ENCODE measurements at places on chromosomes 7 and 10. TPM values are rescaled to one million over a fixed set of nuclear protein-coding genes. Genes with fewer than 3 reads are reported as not detected.
A peak's percentile ranks its signal among the peaks of the same experiment; 100 is the strongest.

GRCh38 chr7:79452495-79453265 lies 787 bp downstream of the MAGI2 start:
- no peak for DNase-seq

Gene BTBD16
- not detected for polyA plus RNA-seq

Gene IFIT2
- polyA plus RNA-seq = 11.4 TPM

DNA sequence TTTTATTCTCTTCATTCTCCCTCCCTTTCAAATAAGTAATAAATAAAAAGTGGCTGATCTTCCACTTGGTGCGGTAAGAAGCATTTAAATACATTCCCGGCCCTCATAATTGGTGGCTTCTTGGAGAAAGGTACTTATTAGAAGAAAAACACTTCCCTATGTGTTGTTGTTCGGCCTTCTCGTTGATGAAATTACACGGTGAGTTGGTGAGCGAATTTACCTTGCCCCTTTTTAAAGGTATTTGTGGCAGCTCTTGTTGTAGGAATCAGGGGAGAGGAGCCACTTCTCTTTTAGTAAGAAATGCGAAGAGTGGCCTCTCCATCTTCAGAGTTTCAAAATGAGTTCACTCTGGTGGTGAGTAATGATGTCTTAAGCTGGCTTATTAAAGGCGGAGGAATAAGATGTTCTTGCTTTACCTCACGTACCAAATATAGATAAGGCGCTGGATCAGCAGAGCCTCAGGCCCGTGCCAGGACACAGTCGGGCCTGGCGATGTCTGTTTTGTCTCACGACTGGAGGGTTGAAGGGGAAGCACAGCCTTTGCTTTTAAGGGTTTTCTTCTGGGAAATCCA lies 135.9 kb downstream of the CUX1 start:
- peak; percentile 37 for DNase-seq

Gene SORCS1
- 0.01 TPM for polyA plus RNA-seq

DNA sequence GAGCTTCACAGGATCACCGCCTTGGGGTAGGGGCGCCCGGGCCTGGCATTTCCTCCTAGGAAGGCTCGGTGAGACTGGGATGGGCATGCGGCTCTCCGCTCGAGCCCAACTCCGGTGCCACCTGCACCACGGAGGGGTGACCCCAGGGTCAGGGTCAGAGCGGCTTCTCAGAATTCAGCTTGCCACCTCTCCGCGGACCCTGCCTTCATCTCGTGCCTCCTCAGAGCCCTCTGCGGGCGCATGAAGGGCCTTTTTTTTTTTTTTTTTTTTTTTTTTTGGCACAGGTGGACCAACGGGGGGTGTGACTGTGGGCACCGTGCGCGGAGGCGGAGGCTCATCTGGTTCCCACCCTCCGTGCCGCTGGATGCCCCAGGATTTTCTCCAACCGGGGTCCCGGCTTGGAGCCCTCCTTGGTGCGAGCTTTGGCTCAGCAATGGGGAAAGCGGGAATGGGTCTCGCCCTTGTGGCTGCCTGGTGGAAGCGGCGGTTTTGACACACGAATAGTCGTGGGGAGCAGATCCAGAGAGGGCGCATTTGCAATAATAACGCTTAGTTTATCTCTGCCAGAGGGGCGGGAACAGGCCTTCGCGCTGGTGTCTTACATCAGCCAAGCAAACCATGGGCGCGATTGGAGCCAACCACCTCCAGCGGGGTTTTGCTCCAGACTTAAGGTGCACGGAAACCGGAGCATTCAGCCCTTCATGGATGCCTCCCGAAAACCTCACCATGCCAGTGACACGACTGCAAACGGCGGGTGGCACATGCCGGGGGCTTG lies 5.0 kb upstream of the TNRC18 start:
- DNase-seq = no peak

Gene CPXM2
- 14.4 TPM for polyA plus RNA-seq

GRCh38 chr7:151767557-151767956 lies 109.4 kb downstream of the PRKAG2 start:
- DNase-seq = no peak

GRCh38 chr10:103254538-103255325 lies 9.0 kb downstream of the RPEL1 start:
- DNase-seq = no peak

Gene CDH23
- 0.02 TPM for polyA plus RNA-seq

GRCh38 chr10:52774600-52775106 lies 2.1 kb upstream of the MBL2 start:
- no peak for DNase-seq

Gene PTCD1
- polyA plus RNA-seq = 3.5 TPM

Gene HTR5A
- not detected for polyA plus RNA-seq

DNA sequence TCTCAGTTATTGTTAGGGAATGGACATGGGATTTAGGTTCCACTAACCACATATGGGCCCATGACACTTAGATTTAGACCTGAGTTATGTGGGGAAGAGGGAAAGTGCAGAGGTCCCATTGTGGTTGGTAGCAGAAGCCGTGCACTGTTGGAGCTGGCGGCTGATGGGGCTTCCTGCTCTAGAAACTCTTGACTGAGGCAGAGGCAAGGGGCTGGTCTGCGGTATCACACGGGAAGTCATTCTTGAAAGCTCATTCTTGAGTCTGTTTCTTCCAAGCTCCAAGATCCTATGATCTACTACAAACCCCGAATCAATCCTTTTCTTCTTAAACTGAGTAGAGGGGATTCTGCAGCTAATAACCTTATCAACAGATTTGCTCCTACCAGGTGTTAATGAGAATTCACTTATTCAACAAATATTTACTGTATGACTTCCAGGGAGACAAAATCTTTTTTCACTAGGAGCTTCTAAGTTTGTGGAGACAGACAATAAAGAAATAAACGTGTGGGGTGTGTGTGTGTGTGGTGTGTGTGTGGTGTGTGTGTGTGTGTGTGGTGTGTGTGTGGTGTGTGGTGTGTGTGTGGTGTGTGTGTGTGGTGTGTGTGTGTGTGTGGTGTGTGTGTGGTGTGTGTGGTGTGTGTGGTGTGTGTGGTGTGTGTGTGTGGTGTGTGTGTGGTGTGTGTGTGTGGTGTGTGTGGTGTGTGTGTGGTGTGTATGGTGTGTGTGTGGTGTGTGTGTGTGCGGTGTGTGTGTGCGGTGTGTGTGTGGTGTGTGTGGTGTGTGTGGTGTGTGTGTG lies 57.1 kb downstream of the AOC1 start:
- DNase-seq = no peak

GRCh38 chr10:34374356-34375045 lies 440.6 kb downstream of the PARD3 start:
- no peak for DNase-seq

GRCh38 chr7:131829947-131830558 lies 273.6 kb upstream of the PODXL start:
- DNase-seq = no peak

GRCh38 chr10:11546581-11546980 lies 64.9 kb downstream of the USP6NL start:
- no peak for DNase-seq

Gene KDM7A
- polyA plus RNA-seq = 4.3 TPM

Measured in BJ (cell line).